ENCODE measurements at places on chromosomes 3 and 15.
A peak's percentile ranks its signal among the peaks of the same experiment; 100 is the strongest.

DNA sequence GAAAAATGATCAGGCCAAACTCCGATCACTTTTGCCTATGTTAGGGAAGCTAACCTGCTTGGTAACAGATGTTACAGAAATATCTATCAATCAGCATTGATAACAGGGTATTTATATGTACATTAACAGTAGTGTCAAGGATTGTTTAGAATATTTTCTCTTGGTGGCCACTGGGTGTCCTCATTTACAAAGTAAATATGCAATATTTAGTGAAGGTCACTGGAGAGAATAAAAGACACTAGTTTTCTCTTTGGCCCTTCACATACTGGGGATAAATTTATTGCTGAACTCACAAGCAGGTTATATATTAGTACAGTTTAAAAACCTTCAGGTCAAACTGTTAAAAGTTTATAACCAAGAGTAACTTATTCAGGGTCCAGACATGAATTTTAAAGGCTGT is 69.0 kb downstream of the TIGIT start:
- DNase-seq: no peak

DNA sequence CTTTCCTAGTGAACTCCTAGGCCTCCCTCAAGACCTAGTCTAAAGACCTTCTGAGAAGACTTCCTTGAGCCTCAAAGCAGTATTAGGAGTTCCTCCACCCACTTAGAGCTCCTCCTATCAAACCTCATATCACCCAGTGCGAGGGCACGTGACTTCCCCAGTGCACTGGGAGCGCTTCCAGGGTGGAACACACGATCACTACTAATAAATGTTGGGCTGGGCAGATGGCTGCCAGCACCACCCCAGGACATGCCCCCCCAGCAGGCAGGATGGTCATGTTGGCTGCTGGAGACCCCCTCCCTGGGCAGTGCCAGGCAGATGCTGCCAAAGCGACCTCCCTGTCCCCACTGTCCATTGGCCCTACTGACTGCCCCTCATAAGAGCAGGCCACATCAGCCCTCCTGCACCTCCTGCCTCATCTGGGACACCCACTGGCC is 8.5 kb upstream of the PLXND1 start:
- no peak for DNase-seq

DNA sequence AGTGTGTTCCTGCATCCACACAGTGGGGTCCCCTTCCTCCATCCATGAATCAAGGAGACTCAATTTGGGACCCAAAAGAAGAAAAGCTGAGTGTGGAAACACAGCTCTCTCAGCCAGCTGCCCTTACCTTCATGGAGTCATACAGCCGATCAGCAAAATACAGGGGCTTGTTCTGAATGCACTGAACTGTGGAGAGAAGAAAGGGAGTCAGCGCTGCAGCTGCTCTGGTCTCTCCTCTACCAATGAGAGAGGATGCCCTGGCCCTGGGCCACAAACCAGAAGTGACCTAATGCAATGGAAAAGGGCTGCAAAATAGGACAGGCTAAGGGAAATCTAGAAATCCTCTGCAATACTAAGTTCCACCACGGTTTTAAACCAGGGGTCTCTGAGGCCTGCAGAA is 46.7 kb downstream of the ANXA2 start:
- no peak for DNase-seq

DNA sequence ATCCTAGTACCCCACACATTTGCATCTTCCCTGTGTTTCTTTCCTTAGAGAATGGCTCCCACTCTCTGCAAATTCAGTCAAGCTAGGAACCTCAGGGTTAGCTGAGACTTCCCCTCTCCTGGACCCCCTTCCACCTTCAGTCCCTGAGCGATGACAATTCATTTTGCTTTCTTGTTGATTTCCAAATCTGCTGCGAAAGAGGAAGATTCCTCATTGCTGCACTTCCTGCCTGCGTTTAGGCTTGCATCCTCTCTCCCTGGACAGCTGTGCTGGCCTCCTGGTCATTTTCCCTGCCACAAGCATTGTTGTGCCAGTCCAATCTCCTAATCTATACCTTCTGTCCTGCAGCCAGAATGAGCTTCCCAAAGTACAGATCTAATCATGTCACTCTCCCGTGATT is 12.3 kb upstream of the DGKG start:
- no peak for DNase-seq

GRCh38 chr3:178174201-178174915 is 361.9 kb upstream of the KCNMB2 start:
- DNase-seq: no peak

GRCh38 chr3:37773911-37774310 is 87.8 kb upstream of the CTDSPL start:
- DNase-seq: no peak

DNA sequence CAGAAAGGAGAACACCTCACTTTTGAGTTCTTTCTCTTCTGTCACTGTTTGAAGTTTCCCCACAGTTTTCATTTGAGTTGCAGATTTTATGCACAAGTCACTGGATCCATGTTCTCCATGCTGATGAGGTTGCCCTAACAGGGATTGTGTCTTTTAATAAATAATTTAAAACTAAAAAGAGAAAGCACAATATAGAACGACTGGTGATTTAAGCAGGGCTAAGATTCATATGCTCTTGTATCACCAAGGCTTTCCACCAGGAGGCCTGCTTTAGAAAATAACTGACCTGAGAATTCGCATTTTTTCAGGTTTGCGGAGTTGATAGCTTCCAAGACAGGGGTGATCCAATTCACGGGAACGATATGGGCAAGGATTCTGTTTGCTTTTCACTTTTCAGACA is 252.0 kb upstream of the VEPH1 start:
- DNase-seq: no peak

GRCh38 chr3:39207361-39208186 is 15.2 kb upstream of the XIRP1 start:
- no peak for DNase-seq

GRCh38 chr3:60269829-60270266 is 981.4 kb downstream of the FHIT start:
- no peak for DNase-seq

GRCh38 chr3:65342084-65342683 is 654.4 kb upstream of the ADAMTS9 start:
- DNase-seq: peak; percentile 41

GRCh38 chr15:88738796-88739195 is 64.4 kb upstream of the ACAN start:
- DNase-seq: no peak

DNA sequence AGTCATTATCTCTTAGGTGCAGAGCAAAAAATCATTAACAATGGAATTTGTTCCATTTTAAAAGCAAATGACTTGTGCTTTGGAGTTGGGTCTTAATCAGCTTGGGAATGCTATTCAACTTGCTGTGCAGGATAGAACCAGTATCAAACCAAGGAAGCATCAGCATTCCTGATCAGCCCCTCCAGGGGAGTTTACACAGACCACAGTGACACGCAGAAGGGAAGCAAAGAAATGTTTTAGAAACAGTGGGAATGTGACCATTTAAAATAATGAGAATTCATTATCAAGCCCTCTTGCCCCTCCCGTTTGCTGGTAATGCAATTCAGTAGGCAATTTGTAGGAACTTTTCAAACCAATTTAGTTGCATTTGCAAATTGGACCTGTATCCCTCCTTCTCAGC is 155.1 kb downstream of the LRTM1 start:
- DNase-seq: no peak

- no peak for DNase-seq
Measured at GRCh38 chr3:72265256-72266015, 480.5 kb upstream of the PROK2 start.

GRCh38 chr3:161579395-161580126 is 83.0 kb downstream of the OTOL1 start:
- no peak for DNase-seq

All from H54 (cell line).